ENCODE measurements at places on chromosomes 1 and 21. TPM values are rescaled to one million over a fixed set of nuclear protein-coding genes. Genes with fewer than 3 reads are reported as not detected.

Gene ACTN2
- 0.79 TPM for total RNA-seq

Gene PROX1
- total RNA-seq = 2.5 TPM

Gene GNAT2
- total RNA-seq = not detected

Gene TRIM67
- total RNA-seq = not detected

Gene GSTM5
- not detected for total RNA-seq

Gene GBP6
- not detected for total RNA-seq

Gene GPA33
- 0.47 TPM for total RNA-seq

Gene ATP1A4
- 0.66 TPM for total RNA-seq

Gene CHRM3
- total RNA-seq = 1.8 TPM

GRCh38 chr1:175477786-175478185, 265.6 kb downstream of the TNR start:
- H3K27me3 ChIP-seq = no peaks in the 10 kb centered on the region
- H3K4me3 ChIP-seq = no peak overlapping the region
- no peak overlapping the region for H3K27ac ChIP-seq
- peaks cover 24% of the 10 kb centered on the region for H3K4me1 ChIP-seq
- H3K36me3 ChIP-seq = no peaks in the 10 kb centered on the region
- DNase-seq = no peak

- no peak overlapping the region for H3K27ac ChIP-seq
- no peaks in the 10 kb centered on the region for H3K4me1 ChIP-seq
- DNase-seq = no peak
Observed at GRCh38 chr1:151210830-151211229, 12.5 kb downstream of the PIP5K1A start.

GRCh38 chr1:202056644-202057334, 46.4 kb downstream of the ELF3 start:
- H3K4me1 ChIP-seq = no peaks in the 10 kb centered on the region

GRCh38 chr1:236039740-236040685, 24.9 kb downstream of the NID1 start:
- no peak overlapping the region for H3K4me3 ChIP-seq
- DNase-seq = no peak
- H3K27ac ChIP-seq = no peak overlapping the region
- no peaks in the 10 kb centered on the region for H3K36me3 ChIP-seq
- no peaks in the 10 kb centered on the region for H3K27me3 ChIP-seq

- H3K27ac ChIP-seq = no peak overlapping the region
- no peaks in the 10 kb centered on the region for H3K36me3 ChIP-seq
- no peaks in the 10 kb centered on the region for H3K4me1 ChIP-seq
- H3K27me3 ChIP-seq = no peaks in the 10 kb centered on the region
- DNase-seq = no peak
Observed at GRCh38 chr1:159120317-159120716, 43.8 kb upstream of the AIM2 start.

DNA sequence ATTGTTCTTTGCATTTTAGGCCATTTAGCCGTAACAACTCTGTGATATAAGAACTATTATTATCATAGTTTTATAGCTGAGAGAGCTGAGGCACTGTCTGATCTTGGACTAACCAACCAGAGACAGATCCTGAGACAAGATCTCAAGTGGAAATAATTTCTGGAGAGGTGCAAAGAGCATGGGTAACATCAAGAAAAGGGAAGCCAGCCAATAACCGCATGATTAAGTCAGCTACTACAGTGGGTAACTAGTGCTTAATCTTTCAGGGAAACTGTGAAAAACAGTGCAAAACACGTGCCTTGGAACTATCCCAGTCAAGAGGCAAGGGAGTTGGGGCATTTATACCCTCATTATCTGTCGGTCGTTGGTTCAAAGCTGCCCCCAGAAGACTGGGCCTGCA, 105.8 kb downstream of the OMA1 start:
- no peaks in the 10 kb centered on the region for H3K27me3 ChIP-seq
- no peak for DNase-seq
- peaks cover 3% of the 10 kb centered on the region for H3K4me1 ChIP-seq
- H3K4me3 ChIP-seq = no peak overlapping the region
- no peaks in the 10 kb centered on the region for H3K36me3 ChIP-seq
- no peak overlapping the region for H3K27ac ChIP-seq

- peaks cover 66% of the 10 kb centered on the region for H3K36me3 ChIP-seq
- no peak overlapping the region for H3K4me3 ChIP-seq
- no peaks in the 10 kb centered on the region for H3K4me1 ChIP-seq
- no peaks in the 10 kb centered on the region for H3K27me3 ChIP-seq
- no peak overlapping the region for H3K27ac ChIP-seq
Observed at GRCh38 chr1:113676524-113676923, 82.8 kb downstream of the PHTF1 start.

- H3K4me1 ChIP-seq = no peaks in the 10 kb centered on the region
- peak overlapping the region; percentile 24 for H3K27ac ChIP-seq
- DNase-seq = peak; percentile 47
- no peak overlapping the region for H3K4me3 ChIP-seq
Observed at GRCh38 chr21:43726686-43727518, 8.0 kb downstream of the PDXK start.

- H3K27me3 ChIP-seq = peaks cover 41% of the 10 kb centered on the region
- peak; percentile 91 for DNase-seq
- H3K4me1 ChIP-seq = no peaks in the 10 kb centered on the region
- H3K4me3 ChIP-seq = peak overlapping the region; percentile 84
- H3K27ac ChIP-seq = peak overlapping the region; percentile 67
Observed at GRCh38 chr1:115839029-115839678, 1.8 kb downstream of the NHLH2 start.

- H3K27me3 ChIP-seq = no peaks in the 10 kb centered on the region
- no peaks in the 10 kb centered on the region for H3K36me3 ChIP-seq
- no peak for DNase-seq
- no peaks in the 10 kb centered on the region for H3K4me1 ChIP-seq
- no peak overlapping the region for H3K4me3 ChIP-seq
Observed at GRCh38 chr1:70025846-70026245, 179.5 kb downstream of the LRRC40 start.

GRCh38 chr1:53133261-53134041, 9.0 kb downstream of the SLC1A7 start:
- DNase-seq = peak; percentile 40
- no peak overlapping the region for H3K4me3 ChIP-seq
- H3K27me3 ChIP-seq = no peaks in the 10 kb centered on the region
- H3K36me3 ChIP-seq = no peaks in the 10 kb centered on the region
- H3K27ac ChIP-seq = no peak overlapping the region

DNA sequence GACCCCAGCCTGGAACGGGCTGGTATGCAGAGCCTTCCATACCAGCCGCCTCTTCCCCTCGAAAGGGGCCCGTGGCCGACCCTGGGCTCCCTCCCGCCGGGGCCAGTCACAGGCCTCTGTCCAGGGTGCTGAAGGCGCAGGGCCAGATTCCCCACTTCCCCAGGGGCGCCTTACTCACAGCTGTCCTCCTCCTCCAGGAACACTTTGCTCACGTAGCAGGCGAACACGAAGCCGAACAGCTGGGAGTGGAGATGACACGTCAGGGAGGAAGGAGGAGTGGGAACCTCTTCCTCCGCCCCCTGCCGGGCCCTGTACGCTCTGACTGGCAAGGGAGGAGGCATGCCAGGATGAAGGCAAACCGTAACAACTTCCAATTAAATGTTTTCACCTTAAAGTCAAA, 57.3 kb downstream of the NKAIN1 start:
- H3K4me1 ChIP-seq = peaks cover 5% of the 10 kb centered on the region
- peak; percentile 96 for DNase-seq
- H3K36me3 ChIP-seq = no peaks in the 10 kb centered on the region
- H3K27me3 ChIP-seq = no peaks in the 10 kb centered on the region

DNA sequence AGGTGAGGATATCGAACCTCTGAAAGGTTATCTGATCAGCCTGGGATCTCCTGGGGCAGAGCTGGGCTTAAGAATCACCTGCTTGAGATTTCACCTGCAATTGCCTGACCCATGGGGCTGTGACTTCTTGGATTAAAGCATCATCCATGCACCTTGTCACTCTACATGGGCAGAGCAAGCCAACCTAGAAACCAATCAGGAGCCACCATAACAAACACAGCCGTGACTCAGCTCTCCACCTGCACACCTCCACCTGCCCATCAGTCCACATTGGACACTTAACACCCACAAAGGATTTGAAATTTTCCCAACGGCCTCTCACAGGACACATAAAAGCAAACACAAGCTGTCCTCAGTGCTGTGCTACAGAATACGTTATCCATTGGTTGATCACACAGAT, 35.1 kb upstream of the ETS2 start:
- no peak overlapping the region for H3K27ac ChIP-seq
- H3K4me3 ChIP-seq = no peak overlapping the region
- DNase-seq = no peak
- H3K36me3 ChIP-seq = no peaks in the 10 kb centered on the region
- no peaks in the 10 kb centered on the region for H3K4me1 ChIP-seq

GRCh38 chr1:211324992-211325775, 1.4 kb upstream of the TRAF5 start:
- H3K4me1 ChIP-seq = peaks cover 13% of the 10 kb centered on the region
- H3K36me3 ChIP-seq = peaks cover 5% of the 10 kb centered on the region
- no peaks in the 10 kb centered on the region for H3K27me3 ChIP-seq
- no peak overlapping the region for H3K4me3 ChIP-seq
- no peak for DNase-seq
- no peak overlapping the region for H3K27ac ChIP-seq

- H3K4me1 ChIP-seq = peaks cover 5% of the 10 kb centered on the region
- DNase-seq = no peak
- H3K27me3 ChIP-seq = no peaks in the 10 kb centered on the region
- peak overlapping the region; percentile 32 for H3K27ac ChIP-seq
- H3K4me3 ChIP-seq = peak overlapping the region; percentile 87
- peaks cover 13% of the 10 kb centered on the region for H3K36me3 ChIP-seq
Observed at GRCh38 chr21:43865540-43866259, 677 bp downstream of the AGPAT3 start.

DNA sequence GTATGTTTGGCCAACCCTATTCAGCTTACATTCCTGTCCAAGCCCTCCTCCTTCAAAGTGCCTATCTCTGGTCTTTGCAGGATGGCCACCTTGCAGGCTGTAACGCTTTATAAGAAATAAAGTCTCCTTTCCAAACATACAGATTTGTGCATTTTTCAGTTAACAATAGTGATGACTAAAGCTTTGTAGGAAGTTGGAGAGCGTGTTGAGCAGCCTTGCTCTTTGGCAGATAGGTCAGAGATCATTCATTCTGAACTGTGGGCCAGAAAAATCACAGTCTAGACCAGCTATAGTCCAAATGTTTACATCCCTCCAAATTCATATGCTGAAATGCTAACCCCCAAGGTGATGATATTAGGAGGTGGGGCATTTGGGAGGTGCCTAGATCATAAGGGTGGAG, 34.0 kb upstream of the FAM89A start:
- no peaks in the 10 kb centered on the region for H3K27me3 ChIP-seq
- H3K4me3 ChIP-seq = no peak overlapping the region
- H3K4me1 ChIP-seq = no peaks in the 10 kb centered on the region
- H3K36me3 ChIP-seq = no peaks in the 10 kb centered on the region
- no peak for DNase-seq

- H3K27me3 ChIP-seq = peaks cover 7% of the 10 kb centered on the region
- no peak overlapping the region for H3K27ac ChIP-seq
- peaks cover 8% of the 10 kb centered on the region for H3K4me1 ChIP-seq
Observed at GRCh38 chr1:93739472-93739871, 57.8 kb upstream of the BCAR3 start.

- DNase-seq = no peak
- H3K4me1 ChIP-seq = no peaks in the 10 kb centered on the region
- H3K27ac ChIP-seq = no peak overlapping the region
- H3K27me3 ChIP-seq = no peaks in the 10 kb centered on the region
- peaks cover 12% of the 10 kb centered on the region for H3K36me3 ChIP-seq
Observed at GRCh38 chr1:28428990-28429520, 59.5 kb downstream of the PHACTR4 start.

DNA sequence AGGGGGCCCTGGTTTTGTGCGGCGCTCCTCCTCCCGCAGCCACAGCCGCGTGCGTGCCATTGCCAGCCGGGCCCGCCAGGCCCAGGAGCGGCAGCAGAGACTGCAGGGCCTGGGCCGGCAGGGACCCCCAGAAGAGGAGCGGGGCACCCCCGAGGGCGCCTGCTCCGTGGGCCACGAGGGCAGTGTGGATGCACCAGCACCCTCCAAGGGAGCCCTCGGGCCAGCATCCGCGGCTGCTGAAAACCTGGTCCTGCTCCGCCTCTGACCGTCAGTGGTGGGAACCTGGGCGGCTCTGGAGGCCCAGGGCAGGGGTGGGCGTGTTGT, 21.5 kb downstream of the PANK4 start:
- DNase-seq = no peak
- no peak overlapping the region for H3K4me3 ChIP-seq
- no peaks in the 10 kb centered on the region for H3K27me3 ChIP-seq
- no peaks in the 10 kb centered on the region for H3K36me3 ChIP-seq

GRCh38 chr1:151547119-151547899, 7.2 kb downstream of the TUFT1 start:
- peak; percentile 93 for DNase-seq
- H3K36me3 ChIP-seq = no peaks in the 10 kb centered on the region
- peak overlapping the region; percentile 46 for H3K27ac ChIP-seq
- H3K27me3 ChIP-seq = no peaks in the 10 kb centered on the region

All from endodermal cell (in vitro differentiated cells).